Activated gamma-delta T cell (primary cell): ENCODE measurements at places on chromosomes 4 and X.

DNA sequence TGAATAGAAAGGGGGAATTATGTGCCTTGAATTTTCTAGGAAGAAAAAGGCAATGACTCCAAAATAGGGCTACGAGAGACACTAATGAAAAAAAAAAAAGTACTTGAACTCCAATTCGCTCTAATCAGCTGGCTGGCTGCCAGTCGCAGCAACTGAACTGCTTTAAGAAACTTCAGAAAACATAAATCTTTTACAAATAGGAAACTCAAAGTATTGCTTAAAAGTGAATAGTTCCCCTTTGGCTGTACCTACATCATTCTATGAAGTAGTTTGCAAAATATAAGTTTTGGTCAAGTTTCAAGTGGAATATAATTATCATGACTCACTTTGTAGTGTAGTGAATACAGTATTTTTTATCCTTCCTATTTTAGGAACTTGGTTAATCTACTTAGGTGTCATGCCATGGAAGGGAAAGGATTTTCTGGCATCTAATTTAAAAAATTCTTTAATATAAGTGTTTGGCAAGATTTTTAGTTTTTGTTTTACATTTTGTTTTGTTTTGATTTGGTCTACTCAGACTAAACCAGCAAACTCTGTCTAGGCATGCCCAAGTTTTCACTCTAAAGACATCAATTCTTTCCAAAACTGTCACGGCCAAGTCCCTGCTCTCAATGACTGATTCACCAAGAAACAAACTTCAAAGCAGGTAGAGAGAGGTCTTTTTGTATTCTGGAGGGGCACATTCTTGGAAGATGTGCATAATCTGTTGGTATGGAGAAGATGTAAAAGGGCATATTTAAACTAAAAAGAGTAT is 382.4 kb upstream of the GALNT7 start:
- no peak for DNase-seq

DNA sequence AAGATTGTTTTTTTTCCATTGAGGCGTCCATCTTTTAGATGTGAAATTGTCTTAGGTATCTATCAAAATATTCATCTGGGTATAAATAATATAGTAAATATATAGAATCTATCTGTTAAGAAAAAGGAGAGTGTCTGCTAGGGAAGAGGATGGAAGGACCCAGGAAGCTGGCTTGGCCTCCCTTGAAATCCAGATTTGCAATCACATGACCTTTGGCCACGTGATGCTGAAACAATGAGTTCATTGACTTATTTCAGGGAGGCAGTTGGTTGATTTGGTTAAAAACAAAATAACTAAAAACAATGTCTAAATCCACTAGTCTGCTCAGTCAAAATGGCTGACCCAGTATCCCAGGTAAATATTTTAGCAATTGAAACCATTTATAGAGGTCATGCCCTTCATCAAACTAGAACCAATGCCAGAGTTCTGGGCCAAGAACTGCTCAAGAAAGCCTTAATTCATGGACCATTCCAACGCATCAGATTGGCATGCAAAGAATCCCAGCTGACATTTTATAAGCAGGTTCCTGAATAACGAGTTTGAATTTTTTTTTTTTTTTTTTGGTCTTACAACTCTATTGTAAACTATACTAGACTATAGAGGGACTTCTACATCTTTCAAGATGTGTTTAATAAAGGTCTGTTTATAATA is 172.7 kb downstream of the MID1 start:
- DNase-seq: no peak

DNA sequence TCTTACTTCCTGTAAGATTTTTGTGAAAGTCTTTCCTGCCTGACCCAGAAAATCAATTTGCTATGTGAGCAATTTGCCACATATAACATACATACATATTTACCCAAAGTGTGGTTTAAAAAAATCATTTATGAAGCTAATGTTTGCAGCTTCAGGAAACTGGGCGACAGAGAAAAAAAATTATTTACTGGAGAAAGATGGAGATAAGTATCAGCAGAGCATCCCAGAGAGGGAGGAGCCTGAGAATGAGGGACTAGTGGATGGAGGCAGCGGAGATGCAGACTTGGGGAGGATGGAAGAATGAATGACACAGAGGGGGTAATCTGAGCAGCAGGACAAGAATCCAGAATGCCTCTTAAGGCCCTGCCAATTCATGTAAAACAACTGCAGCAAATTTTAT is 975 bp upstream of the GYPA start:
- no peak for DNase-seq

GRCh38 chrX:106588801-106589200 is 23.0 kb upstream of the RADX start:
- DNase-seq: no peak

DNA sequence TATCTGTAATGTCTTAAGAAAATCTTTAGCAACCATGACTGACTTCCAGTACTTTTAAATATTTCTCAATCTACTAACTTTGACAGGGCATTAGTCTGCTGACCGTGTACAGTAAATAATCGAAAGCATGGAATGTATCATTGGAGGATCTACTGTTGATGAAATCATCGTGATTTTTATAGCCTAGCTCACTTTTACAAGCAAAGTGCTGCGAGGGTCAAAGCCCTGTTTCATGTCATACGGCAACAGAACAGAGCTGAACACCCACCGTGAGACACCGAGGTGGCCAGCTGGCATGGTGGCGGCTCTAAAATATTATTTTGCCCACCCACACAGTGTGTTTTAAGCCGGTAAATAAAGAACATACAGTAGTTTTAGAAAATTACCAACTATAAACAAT is 679.3 kb downstream of the FAT4 start:
- DNase-seq: no peak

GRCh38 chrX:68917799-68918198 is 89.0 kb downstream of the EFNB1 start:
- DNase-seq: no peak

DNA sequence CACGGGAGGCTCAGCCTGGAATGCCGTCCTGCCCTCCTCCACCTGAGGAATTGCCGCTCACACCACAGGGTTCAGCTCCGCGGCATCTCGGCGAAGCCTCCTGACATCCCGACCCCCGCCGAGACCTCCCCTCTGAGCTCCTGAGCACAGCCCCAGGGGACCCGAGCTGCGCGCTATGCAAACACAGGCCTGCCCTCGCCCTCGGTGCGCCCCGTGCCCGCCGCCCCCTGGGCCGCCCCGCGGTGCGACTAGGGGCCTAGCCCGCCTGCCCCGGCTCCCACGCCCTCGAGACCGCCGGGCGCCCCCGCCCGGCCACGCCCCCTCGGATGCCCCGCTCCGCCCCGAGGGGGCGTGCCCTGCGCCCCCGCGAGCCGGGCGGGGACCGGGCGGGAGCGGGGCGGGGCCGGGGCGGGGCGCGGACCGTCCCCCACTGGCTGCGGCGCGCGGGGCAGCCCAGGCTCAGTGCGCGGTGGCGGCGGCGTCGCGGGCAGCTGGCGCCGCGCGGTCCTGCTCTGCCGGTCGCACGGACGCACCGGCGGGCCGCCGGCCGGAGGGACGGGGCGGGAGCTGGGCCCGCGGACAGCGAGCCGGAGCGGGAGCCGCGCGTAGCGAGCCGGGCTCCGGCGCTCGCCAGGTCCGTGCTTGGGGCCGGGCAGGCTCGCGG is at the start of gene FGFR3:
TSS of gene FGFR3 (plus strand) at position 462 of the 664 bp plus-strand sequence. CDS start 642 bp downstream, outside the sequence.
- no peak for DNase-seq

DNA sequence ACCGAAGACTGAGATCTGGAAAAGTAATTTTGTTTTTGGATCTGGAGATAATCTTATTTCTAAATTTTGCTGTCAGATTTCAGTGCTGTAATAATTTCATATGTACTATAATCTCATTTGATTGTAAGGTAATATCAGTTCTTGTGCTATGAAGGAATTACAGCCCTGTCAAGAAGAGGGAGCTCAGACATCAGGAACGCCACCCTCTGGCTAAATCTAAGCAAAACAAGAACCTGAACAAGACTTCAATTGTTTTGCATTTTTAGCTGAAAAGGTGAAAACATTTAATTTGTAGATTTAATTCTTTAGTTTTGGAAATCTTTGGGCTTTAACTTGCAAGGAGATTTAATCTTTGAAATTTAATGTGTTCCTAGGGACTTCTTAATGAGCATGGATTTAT is 525.4 kb upstream of the HS3ST1 start:
- no peak for DNase-seq

DNA sequence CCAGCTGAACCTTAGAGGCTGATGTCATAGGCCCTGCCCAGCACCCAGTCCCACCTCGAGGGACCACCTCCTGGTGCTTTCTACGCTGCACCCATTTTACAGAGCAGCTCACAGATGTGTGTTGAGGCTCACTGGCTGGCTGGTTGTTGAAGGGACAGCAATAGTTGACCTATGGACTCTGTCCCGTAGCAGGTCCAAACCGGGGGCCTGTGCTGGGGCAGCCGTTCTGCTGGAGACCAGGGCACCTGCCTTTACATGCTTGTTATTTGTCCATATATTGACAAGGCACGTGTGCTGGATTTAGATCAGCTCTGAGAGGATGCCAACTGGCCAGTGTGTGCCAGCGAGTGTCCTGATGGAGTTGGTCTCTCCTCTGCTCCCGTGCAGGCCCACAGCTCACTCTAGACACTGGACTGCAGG is 58.1 kb downstream of the TNIP2 start:
- no peak for DNase-seq

- DNase-seq: no peak
Measured at GRCh38 chr4:72531768-72532290, 37.2 kb downstream of the ADAMTS3 start.

GRCh38 chrX:6748595-6748994 is 213.7 kb upstream of the VCX3A start:
- DNase-seq: no peak

DNA sequence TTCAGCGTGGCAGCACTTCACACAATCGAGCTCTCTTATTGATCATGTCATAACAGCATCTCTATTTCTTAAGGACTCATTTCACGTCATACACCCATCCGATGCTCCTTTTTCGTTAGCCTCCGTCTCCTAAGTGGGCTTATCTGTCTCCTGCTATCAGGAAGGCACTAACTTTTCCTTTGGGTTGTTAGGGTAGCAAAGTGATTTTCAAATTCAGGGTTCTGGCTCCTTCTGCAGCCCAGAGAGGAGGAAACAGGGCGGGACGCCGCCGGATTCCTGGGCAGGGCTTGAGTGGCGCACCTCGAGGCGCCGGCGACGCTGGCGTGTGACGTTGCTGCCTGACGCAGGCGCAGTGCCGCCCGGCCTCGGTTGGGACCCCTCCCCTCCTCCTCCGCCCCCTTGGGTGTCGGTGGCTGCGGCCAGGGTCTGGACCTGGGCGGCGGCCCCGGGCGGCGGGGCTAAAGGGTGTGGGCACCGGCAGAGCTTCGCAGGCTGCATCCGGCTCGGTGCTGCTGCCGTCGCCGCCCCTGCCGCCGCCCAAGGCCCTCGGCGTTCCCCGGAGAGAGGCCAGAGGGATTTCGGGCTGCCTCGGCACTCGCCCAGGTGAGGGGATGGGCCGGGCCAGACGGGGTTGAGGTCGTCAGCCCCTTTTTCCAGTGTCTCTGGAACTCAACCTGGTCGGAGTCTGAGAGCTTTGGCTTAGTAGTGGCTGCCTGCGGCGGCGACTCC is at the start of gene BLTP1:
TSS of gene BLTP1 (plus strand) at position 350 of the 729 bp plus-strand sequence. CDS start 18,317 bp downstream, outside the sequence.
- DNase-seq: peak; percentile 81

- no peak for DNase-seq
Measured at GRCh38 chr4:96983830-96984229, 1143.9 kb downstream of the PDHA2 start.

GRCh38 chrX:39874202-39874816 is 223.4 kb downstream of the BCOR start:
- no peak for DNase-seq

DNA sequence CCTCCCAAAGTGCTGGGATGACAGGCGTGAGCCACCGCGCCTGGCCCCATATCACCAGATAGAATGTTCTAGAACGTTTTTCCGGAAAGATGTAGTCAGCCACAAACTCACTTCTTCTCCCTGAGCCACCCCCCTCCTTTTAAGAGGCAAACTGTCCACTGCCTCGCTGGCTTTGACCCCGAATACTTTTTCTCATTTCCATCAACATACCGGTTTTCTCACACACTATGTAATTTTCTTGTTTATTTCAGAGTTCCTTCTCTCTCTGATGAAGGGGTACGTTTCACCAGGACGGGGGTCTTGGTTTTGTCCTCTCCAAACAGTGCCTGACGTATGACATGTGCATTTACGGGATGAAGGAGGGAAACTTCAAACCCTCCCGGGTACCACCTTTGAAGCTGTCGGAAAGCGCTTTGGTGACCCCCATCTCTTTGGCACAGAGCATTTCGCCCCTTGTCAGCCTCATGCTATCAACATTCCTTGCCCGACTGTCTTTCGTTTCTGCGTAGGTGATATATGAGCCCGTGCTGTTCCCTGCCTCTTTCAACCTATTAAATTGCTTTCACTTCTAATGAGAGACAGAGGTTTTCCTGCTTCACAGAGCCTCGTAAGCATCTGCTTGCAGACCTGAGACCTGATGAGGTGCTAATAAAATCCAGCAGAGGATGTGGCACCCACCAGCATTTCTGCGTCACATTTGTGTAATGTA is 73.8 kb downstream of the CRLF2 start:
- DNase-seq: no peak

- no peak for DNase-seq
Measured at GRCh38 chr4:56828784-56829535, 7.5 kb upstream of the SPINK2 start.

DNA sequence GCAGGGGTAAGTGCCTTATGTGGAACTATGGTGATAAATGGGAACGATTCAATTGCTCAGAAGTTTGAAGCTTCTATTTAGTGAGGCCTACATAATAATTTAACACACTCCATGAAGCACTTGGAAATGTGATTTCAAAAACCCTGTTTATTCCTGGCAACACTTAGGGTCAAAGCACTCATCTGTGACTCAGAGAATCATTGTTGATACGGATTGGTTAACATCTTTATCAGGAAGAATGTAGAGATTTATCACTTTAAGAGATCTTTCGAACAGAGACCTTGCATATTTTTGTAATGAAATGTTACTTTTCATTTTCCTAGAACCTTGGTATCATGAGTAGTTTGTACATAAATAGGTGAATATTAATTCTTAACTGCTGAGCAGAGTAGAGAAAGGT is 269.1 kb upstream of the SLIT2 start:
- no peak for DNase-seq

GRCh38 chr4:3493720-3494461 is 30.8 kb downstream of the DOK7 start:
- DNase-seq: no peak

GRCh38 chrX:70262952-70263567 is 3.1 kb upstream of the P2RY4 start:
- DNase-seq: no peak

GRCh38 chr4:141013899-141014298 is 119.4 kb downstream of the RNF150 start:
- no peak for DNase-seq

DNA sequence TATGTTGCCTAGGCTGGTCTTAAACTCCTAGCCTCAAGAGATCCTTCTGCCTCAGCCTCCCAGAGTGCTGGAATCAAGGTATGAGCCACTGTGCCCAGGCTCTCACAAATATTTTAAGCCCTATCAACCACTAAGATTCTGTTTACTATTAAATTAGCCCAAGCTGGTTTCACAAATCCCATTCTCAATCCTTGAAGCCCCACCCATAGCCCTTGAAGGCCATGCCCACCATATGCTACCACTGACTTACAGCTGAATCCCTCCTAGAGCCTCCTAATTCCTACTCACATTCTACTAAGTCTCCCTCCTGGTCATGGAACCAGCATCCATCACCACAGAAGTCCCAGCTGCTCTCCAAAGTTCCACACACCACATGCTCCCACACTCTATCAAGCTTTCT is 9.7 kb downstream of the GRIPAP1 start:
- no peak for DNase-seq
